ENCODE measurements at places on chromosomes 5 and 9.
A peak's percentile ranks its signal among the peaks of the same experiment; 100 is the strongest.

GRCh38 chr5:121144764-121145163 lies 680.7 kb downstream of the PRR16 start:
- DNase-seq, result no peak

DNA sequence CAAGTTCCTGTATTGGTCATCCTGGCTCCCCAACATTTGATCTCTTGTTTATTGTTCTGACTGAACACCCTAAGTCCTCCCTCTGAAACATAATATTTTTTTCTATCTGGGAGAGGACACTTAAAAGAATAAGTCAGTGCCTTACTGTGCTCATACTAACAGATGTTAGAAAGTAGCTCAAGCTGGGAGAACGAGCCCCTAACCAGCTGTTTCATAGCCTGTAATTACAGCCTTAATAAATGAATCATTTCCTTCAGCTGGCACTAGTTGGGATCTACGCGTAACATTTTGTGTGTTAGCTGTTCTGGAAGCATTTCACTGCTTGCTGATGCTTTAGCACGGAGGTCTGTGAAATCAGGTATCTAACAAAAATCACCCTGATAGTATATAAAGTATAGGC lies 345.9 kb upstream of the RIOK2 start:
- DNase-seq, result no peak

- DNase-seq, result no peak
These were observed 801.5 kb upstream of the DMAC1 start for GRCh38 chr9:8600914-8601680.

DNA sequence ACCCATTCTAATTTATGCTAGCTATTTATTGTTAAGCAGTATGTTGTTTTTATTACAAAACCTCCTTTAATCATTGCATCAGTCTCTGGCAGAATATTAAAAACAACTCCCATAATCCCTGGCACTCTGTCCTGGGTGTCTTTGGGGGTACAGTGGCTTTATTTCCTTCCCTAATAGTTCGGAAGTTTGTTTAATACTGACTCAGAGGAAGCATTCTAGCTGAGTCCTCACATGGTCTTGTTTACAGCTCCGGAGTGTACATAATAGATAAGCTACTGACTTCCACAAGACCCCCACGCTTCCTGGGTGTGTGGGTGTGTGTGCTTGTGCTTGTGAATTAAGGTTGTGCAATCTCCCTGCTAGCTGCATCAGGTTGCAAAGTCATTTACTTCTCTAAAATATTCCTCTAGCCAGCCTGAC lies 149.8 kb upstream of the CDKN2B start:
- DNase-seq, result no peak

GRCh38 chr5:74877624-74878304 lies 11.6 kb upstream of the FAM169A start:
- no peak for DNase-seq

DNA sequence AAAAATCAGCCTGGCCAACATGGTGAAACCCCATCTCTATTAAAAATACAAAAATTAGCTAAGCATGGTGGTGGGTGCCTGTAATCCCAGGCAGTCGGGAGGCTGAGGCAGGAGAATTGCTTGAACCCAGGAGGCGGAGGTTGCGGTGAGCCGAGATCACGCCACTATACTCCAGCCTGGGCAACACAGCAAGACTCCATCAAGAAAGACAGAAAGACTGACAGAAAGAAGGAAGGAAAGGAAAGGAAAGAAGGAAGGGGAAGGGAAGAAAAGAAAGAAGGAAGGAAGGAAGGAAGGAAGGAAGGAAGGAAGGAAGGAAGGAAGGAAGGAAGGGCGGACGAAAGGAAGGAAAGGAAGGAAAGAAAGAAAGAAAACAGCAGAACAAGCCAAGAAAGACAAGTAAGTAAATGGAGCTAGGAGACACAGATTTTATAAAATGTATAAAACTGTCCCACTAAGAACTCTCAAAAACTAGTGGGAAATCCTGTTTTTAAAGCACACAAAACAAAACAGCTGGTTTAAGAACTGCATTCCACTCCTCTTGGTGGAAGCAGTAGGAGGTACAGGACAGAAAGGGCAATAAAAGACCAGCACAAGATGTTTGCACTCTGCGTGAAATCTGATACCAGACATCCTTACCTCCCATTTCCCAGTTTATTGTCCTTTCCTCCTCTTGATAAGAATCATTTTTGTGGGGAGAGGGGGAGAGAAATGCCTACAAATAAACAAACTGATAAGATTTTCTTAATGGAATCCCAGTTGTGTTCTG lies 46.7 kb downstream of the MYO10 start:
- no peak for DNase-seq

DNA sequence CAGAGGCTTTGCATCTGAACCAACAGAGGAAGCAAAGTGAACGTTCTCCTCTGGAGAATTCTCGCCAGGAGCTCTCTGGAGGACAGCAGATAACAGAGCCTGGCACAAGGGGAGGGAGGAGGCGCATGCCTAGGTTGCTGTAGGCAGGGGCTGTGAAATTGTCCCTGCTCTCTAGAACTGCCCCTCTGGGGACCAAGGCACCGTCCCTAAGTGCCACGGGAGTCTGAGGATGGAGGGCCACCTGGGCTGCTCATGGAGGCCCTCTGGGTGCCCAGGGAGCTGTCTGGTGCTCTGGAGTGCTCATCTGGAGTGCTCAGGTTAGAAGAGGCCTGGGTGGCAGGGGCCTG lies 77.6 kb downstream of the CACNA1B start:
- DNase-seq, result no peak

- DNase-seq, result peak; percentile 83
These were observed 552 bp downstream of the OTULINL start for GRCh38 chr5:14581891-14582796.

GRCh38 chr5:68088302-68088701 lies 127.3 kb upstream of the PIK3R1 start:
- DNase-seq, result no peak

DNA sequence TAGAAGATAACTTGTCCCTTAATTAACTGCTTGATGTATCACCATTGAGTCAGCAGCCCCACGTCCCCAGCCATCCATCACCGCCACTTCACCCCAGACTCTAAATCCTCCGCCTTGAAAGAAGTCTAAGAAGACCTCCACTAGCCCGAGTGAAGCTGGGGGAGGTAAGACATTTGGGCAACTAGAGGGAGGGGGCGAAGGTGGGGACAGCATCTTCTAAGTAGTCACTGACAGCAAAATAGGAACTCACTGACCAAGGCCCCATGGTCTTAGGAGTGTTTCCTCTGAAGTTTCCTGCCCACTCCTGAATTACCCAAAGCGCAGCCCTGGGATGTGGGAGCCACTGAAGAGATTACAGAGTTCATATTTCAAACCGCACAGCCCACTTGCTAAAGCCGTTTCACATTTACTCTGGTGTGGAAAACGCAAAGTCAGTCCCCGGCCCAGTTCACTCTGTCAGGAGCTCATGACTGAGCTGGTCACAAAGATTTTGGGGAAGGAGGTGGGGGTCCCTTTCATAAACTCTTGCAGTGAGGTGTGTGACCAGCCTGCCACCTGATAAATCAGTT lies 107.4 kb downstream of the LHFPL2 start:
- no peak for DNase-seq

DNA sequence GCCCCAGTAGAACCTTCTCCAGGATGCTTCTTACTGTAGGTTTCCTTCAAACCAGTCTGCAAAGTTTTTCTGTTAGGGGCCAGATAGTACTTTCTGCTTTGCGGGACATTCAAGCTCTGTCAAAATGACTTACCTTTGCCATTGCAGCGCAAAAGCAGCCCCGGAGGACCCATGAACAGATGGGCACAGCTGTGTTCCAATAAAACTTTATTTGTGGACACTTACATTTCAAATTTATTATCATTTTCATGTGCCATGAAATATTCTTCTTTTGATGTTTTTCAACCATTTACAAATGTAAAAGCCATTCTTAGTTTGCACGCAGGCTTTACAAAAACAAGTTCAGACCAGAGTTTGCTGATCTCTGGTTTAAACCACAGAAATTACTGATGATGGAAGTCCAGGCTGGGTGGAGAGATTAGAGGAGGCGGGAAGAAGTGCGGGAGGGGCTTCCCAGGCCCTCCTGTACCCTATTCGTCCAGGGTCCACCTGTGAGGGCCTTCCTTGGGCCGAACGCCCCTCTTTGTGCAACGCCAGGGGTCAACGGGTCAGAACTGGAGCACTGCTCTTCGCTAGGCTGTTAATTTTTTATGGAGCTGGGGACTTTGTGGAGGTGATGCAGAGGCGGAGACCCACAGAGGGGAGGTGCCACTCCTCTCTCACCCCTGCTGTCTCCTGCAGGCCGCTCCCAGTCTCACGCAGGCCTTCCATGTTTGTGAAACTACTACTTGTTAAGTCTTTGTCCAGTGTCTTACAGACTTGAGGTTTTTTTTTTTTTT lies 7.6 kb upstream of the ASS1 start:
- DNase-seq, result no peak

- DNase-seq, result no peak
These were observed 2.7 kb downstream of the BSPRY start for GRCh38 chr9:113352006-113352405.

DNA sequence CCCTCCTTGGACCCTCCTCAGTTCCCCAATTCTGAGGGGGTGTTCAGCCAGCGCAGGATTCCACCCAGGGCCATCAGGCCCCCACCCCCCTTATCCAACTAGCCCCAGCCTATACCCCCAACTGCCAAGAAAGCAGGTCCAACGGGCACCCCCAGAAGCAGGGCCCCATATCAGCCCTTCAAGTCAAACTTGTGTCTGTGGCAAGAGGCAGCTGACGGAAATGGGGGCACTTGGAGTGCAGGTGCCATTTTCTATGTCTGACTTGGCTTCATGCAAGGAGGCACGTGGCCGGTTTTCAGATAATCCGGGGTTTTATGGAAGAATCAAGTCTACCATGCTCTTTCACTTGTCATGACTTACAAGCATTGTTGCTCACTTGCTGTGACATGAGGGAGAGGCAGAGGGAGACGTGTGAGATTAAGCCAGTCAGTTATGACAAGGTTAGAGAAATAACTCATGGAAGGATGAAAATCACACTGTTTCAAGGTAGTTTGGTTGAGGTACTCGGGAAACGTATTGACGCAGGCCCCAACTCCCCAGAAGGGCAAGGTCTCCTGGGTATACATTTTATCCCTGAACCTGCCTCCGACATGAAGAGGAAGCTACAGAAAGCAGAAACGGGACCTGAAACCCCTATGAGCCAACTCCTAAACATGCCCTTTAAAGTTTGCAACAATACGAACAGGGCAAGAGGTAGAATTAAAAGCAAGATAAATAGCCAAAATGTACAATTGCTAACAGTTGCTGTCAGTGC lies 26.5 kb upstream of the CLPTM1L start:
- DNase-seq, result no peak

DNA sequence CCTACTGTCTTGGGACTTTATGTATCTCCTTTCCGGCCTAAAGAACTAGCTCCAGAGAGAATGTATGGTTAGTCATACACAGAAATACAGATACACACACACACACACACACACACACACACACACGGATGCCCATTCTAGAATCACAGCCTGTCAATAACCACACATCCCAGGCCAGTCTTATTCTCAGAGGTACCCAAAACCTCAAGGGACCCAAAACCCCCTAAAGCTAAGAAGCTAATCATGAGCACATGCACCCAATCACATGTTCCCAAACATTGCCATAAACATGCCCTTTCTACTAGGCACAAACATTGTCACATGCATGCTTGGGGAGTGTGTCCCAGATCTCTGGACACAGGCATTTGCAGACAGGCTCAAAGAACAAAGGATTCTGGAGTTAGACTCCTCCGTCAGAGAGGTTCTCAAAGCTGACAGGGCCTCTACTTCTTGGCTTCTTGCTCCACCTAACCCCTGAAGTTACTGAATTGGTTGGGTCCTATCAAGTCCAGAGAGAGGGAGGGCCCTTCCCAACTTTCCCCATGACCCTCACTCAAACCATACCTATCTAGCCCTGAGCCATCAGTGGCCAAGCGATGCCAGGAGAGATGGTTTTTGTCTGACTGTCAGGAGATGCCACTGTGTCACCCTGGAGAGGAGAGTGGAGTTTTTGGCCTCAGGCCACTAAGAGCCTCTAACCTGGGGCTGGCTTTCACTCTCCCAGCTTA lies 78.7 kb downstream of the NRG2 start:
- no peak for DNase-seq

DNA sequence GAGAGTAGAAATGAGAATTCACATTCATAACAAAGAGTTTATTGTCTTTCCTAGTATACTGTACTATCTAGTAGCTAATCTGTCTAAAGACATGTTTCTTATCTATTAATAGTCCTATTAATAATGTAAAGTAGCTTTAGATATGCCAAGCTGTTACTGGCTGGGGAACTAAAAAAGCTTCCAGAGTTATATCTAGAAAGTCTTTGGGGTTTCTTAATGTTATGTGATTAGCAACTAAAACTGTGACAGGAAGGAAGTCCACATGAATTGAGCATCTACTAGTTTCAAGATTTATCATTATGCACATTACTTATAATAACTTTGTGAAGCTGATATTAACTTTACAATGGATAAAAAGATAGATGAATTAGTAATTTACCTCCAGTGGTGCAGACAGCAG lies 122.7 kb upstream of the CDKN2B start:
- no peak for DNase-seq

- DNase-seq, result no peak
These were observed 128.4 kb downstream of the GRIA1 start for GRCh38 chr5:153618867-153619266.

GRCh38 chr9:81621785-81622259 lies 67.5 kb downstream of the TLE1 start:
- no peak for DNase-seq

DNA sequence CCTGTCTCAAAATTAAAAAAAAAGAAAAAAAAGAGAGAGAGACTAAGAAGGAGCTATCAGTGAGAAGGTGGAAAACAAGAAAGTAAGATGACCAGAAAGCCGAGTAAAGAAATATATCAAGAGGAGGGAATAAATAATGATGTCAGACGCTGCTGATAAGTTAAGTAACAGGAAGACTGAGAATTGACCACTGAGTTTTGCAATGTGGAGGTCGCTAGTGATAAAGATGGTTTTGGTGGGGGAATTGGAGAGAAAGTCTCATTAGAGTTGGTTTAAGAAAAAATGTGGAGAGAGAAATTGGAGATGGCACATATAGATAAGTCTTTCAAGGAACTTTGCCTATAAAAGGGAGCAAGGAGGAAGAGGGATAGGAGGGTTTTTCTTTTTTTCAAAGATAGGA lies 91.9 kb downstream of the RAD23B start:
- DNase-seq, result no peak

- DNase-seq, result no peak
These were observed 17.8 kb upstream of the CEP72 start for GRCh38 chr5:594226-594860.

DNA sequence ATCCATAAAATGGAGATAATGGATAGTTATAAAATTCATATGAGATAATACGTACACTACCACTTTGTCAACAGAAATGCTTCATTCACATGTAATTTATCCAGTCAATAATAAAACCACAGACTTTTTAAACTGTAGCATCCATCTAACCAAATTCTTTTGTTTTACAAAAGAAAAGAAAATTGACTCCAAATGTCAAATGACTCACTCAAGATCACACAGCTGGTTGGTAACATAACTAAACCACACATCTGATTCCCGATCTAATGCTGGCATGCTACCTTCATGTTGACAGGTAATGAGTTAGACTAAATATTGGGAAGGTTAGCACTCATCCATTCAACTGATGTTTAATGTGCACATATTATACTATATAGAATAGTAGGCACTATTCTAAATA lies 4.9 kb downstream of the FRMD3 start:
- no peak for DNase-seq

GRCh38 chr5:500491-500890 lies 23.8 kb downstream of the SLC9A3 start:
- no peak for DNase-seq

- no peak for DNase-seq
These were observed 46.7 kb upstream of the UBQLN1 start for GRCh38 chr9:83754383-83754977.

- no peak for DNase-seq
These were observed 49.9 kb upstream of the ZNF622 start for GRCh38 chr5:16515532-16515931.

Data from activated CD4-positive, alpha-beta T cell treated with anti-CD3 and anti-CD28 coated beads for 4 hours (primary cell).